MG63 (cell line): ENCODE measurements at places on chromosomes 1 and 21. TPM values are rescaled to one million over a fixed set of nuclear protein-coding genes. Genes with fewer than 3 reads are reported as not detected.

The LIPI gene
- total RNA-seq, result not detected in 2 replicates

- peak; percentile 42 for DNase-seq
Measured at GRCh38 chr1:223504741-223505140, 111.5 kb downstream of the CCDC185 start.

DNA sequence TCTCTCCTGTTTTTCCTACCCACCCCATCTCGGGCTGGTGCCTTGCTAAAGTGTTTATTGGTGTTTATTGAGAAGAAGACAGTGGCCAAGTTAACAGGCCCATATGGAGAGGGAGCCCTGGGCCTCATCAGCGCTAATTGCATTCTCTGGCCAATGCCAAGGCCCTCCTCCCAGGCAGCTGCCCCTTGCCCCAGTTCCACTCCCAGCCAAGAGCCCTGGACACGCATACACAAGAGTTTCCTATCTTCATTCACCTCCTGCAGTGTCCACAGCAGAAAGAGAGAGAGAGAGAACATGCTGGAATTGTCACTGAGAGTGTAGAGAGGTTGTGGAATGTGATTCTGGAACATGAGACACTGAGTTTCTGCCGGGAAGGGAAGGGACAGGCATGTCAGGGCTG is 25.4 kb upstream of the VWA5B1 start:
- no peak for DNase-seq

The AADACL3 gene
- total RNA-seq, result not detected in 2 replicates

The SERPINC1 gene
- not detected in 2 replicates for total RNA-seq

DNA sequence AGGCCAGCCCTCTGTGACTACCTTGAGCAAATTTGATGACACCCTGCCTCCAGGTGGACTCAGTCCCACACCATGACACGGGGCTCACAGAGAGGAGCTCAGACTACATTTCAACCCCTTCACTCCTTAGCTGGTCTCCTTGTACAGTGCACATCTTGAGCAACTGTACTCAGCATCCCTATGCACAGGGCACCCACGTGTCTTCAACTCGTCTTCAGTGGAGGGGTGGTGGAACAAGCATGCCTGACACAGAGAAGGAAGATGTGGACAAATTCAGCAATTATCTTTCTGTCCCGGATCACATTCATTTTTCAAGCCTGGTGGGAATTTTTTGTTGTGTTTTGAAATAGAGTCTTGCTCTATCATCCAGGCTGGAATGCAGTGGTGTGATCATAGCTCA is 213.7 kb downstream of the KAZN start:
- no peak for DNase-seq

The ACAP3 gene
- 20.0 and 24.2 TPM in 2 replicates for total RNA-seq

DNA sequence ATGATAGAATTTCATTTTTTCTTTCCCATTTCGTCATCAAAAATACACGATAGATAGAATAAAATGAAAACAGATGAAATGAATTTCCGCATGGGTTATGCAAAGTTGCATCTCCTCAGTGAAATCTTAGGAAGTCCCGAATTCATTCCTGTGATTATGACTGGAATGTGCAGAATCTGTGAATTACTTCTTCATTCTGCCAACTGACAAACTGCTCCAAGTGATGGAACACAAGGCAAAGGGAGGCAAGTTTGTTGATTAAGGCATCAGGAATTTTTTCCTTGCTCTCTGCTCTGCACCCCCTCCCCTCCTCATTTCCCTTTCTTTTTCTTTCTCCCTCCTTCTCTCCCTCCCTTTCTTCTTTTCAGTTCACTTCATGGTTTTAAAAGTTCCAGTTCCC is 37.0 kb upstream of the ADGRL4 start:
- peak; percentile 7 for DNase-seq

The POFUT2 gene
- 16.9 and 33.0 TPM in 2 replicates for total RNA-seq

The F13B gene
- total RNA-seq, result 1.3 TPM in 1 of 2 replicates, not detected in the other

DNA sequence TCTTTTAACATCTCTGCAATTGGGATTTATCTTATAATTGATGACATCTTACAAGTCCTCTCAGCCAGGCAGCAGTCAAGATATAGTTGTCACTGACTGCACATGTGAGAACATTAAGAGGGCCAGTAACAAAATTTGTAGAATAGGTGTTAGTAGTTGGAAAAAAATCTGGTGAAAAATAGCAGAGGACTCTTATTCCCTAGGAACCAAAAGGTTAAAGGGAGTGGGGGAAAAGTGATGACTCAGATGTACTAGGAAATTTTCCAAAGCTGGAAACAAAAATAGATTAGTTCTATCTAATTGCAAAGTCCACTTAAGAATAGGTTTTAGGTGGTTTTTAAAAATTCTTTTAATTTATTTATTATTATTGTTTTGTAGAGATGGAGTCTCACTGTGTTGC is 3.6 kb downstream of the NUP210L start:
- DNase-seq, result no peak

The TNNI3K gene
- not detected in 2 replicates for total RNA-seq

DNA sequence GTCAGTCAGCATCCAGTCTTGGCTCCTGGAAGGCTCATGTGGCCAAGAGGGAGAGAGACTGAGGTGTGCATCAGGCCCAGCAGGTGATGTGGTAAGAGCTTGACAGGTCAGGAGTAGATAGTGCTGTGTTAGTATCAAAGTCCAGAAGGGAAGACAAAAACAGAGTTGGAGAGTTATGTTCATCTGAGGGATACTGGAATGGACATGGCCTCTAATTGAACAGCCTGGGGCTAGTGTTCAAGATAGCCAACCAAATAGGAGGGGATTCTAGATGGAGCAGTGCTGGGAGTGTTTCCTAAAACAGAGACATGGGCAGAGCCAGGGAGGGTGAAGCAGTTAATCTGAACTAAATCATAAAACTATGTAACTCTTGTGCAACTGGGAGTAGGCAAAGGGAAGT is 120.7 kb upstream of the MARK1 start:
- no peak for DNase-seq

- no peak for DNase-seq
Measured at GRCh38 chr1:77489910-77490309, 192.5 kb downstream of the ZZZ3 start.

The CA6 gene
- not detected in 2 replicates for total RNA-seq

DNA sequence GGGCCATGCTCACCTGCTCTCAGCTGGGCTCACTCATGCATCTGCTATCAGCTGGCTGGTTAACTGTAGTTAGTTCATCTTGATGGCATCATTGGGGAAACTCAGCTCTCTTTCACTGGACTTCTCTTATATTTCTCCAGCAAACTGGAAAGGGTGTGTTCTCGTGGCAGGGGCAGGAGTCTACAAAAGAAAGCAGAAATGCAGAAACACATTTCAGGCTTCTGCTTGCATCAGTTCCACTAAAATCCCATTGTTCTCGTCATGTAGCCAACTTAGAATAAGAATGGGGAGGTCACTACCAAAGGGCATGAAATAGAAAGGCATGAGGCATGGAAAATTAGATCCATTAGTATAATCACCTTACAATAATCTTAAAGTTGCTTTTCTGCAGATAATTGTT is 207.3 kb downstream of the NRIP1 start:
- DNase-seq, result no peak

DNA sequence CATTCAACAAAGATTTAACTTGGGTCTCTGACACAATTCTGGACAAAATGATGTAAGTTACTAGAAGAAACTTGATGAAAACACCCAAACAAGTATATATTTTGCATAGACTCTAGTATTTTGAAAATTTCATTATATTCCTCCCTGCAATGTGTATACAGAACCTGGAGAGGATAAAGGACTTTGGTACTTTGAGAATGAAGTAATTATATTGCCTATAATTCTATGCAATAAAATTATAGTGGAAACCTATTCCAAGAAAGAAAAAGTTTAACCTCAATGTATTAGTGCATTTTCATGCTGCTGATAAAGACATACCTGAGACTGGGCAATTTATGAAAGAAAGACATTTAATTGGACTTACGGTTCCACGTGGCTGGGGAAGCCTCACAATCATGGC is 1146.1 kb downstream of the KCNT2 start:
- no peak for DNase-seq

The CCDC24 gene
- 1.6 and 5.9 TPM in 2 replicates for total RNA-seq

GRCh38 chr1:76463278-76463677 is 388.7 kb downstream of the ST6GALNAC3 start:
- DNase-seq, result no peak

DNA sequence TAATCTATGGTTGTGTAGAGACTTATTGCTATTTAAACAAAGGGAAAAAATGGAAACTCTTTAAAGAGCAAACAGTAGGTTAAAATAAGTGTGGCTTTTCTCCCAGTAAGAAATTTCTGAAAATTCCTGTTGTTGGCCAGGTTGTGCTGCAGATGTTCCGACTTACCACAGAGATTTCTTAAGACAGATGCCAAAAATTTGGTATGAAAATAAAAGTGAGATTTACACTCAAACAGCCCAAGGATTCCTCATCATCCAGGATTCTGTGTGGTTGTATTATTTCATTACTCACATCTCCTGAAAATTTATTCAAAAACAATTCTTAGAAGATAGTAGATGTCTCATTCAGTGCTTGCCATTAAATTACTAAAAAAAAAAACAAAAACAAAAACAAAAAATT is 296.7 kb upstream of the PTBP2 start:
- DNase-seq, result peak; percentile 17

DNA sequence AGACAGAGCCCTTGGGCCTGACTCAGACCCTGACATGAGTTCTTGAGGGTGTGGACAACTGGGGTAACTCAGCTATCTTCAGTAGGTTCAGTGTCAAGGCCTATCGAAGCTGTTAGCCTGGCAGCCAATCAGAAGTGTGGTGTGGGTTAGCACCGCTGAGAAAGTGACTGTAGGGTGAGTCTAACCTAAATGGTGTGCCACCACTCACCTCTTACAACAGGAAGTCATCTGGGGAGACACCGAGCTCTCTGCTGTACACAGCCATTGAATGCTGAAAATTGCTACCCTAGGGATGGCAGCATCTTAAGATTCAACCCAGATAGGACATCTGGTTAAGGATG is 44.6 kb downstream of the RASSF5 start:
- DNase-seq, result no peak

The SPRR5 gene
- not detected in 2 replicates for total RNA-seq

DNA sequence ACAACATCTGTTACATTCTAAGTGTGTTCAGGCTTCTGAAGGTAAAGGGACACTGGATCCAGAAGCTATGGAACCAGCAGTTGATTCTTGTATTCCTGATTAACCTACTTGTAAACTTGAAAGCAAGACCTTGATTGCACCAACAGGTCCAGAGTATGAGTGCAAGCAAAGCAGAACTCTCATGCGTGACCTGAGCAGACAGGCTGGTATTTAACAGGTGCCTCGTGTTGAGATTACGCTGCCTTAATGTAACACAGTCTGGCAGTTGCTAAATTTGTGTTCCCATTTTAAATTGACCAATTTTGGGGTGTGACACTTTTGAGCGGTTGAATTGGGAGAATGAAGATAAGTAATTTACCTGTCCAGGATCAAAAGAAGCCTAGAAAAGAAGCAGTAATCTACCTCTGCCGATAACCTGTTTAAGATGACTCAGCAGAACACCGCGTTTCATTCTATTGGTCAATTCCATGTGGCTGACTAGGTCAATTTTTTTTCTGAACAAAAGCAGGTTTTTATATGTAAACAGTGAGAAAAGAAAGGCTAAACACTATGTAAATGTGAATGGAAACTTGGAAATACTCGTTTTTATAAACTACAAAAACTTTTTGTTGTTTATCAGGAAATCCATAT is 147.6 kb downstream of the DYRK1A start:
- no peak for DNase-seq

The VWA1 gene
- 0.59 and 6.2 TPM in 2 replicates for total RNA-seq

- DNase-seq, result no peak
Measured at GRCh38 chr1:174890024-174890423, 109.7 kb upstream of the CACYBP start.

- DNase-seq, result no peak
Measured at GRCh38 chr1:41608211-41608610, 123.7 kb upstream of the EDN2 start.

GRCh38 chr1:171515299-171515698 is 30.0 kb downstream of the PRRC2C start:
- DNase-seq, result no peak
